ENCODE measurements at places on chromosomes 13 and 19. TPM values are rescaled to one million over a fixed set of nuclear protein-coding genes. Genes with fewer than 3 reads are reported as not detected.

- DNase-seq = no peak
Observed at GRCh38 chr13:44938854-44939253, 50.4 kb downstream of the NUFIP1 start.

- no peak for DNase-seq
Observed at GRCh38 chr13:83815598-83815997, 66.7 kb downstream of the SLITRK1 start.

POGLUT2 gene
- total RNA-seq = 22.7 TPM

- peak; percentile 53 for DNase-seq
Observed at GRCh38 chr13:51453207-51453958, 547 bp upstream of the INTS6 start.

- DNase-seq = peak; percentile 100
Observed at GRCh38 chr19:6199240-6199994, 64.0 kb downstream of the ACSBG2 start.

NTN5 gene
- total RNA-seq = 7.3 TPM

DNA sequence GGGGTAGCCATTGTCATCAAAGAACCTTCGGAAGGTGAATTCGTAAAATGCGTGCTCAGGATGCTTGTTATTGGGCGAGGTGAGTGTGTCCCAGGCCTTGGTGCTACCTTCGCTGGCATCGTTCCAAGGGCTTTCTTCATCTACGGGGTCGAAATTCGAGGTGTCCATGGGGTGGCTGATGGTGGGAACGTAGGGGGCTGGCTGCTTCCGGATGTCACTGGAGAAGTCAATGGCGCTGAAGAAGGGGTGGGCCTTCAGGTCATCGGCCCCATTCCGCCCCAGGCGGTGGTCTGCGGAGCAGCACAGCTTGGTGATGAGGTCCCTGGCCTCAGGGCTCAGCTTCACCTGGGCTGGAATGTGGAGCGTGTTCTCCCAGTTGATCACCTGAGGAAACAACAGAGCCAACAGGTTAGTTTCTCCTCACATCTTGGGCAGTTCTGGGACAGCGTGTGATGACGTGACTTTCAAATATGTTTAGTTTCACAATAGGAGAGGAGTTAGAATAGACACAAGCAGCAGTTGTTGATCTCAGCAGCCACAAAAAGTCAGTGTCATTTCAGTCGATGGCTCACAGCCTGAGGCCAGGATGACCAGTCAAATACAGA, 72.5 kb upstream of the XPO4 start:
- no peak for DNase-seq

GRCh38 chr19:14694641-14695266, 4.9 kb downstream of the ZNF333 start:
- DNase-seq = no peak

- no peak for DNase-seq
Observed at GRCh38 chr13:24060993-24061392, 99.5 kb upstream of the SPATA13 start.

DNA sequence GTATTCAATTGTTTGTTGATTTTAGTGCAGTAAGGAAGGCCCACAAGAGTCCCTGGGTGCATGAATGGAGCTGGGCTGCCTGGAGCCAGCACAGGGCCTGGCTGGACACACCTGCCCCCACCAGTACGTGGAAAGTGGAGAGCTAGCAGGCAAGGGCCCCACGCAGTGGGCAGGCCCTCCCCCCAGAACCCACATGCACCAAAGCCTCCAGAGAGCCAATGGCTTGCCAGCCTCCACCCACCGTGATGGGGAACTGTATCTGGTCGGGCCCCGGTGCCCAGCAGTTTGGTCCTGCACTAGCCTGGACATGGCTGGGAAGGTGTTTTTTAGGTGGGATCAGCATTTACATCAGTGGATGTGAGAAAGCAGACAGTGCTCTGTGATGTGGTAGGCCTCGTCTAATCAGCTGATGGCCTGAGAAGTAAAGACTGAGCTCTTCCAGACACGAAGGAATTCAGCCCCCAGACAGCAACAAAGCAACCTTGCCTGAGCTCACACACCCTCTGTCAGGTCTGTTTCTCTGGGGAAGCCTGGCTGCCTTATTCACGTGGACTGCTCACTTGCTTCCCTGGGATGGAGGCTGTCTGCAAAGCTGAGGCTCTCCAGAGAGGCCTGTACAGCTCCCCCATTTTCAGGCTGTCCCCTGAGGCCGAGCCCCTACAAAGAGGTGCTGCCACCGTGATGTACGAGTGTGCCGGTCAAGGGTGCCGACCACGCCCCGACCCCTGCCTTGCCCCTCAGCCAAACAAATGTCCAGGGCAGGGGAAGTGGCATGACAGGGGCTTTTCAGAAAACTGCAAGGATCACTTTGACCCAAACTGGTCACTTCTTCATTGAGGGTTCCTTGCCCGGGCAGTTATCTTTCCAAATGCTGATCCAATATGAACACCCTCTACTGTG, 27.5 kb downstream of the RAB20 start:
- no peak for DNase-seq

- DNase-seq = no peak
Observed at GRCh38 chr13:21176982-21177284, 475 bp downstream of the MRPL57 start.

DNA sequence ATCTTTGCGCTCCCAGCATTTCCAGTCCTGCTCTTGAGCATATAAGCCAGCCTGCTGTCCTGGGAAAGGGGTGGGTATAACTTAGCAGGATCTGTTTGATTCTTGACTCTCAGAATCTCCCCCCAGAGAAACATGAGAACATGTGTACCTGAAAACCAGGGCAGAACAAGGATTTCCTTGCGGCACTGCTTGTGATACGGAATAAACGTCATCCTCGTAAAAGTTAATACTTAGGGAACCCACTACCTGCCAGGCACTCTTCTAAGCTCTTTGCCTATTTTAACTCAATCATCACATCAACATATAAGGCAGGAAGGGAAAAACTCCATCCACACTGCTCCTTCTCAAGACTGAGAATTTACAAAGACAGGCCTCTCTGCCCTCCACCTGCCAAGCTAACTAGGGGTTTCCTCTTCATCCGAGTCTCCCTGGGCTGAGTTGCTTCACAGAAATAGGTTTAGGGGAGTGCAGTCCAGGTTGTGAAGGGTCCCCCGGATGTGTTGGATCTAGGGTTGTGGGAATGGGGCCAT, 1.1 kb downstream of the ZNF653 start:
- no peak for DNase-seq
